ENCODE measurements at places on chromosomes 2 and 18.

GRCh38 chr18:59189008-59189407 is 30.9 kb upstream of the GRP start:
- DNase-seq: no peak

GRCh38 chr2:10772201-10772867 is 40.3 kb downstream of the PDIA6 start:
- DNase-seq: no peak

- DNase-seq: no peak
Measured at GRCh38 chr2:121069434-121069969, 215.5 kb downstream of the TFCP2L1 start.

GRCh38 chr2:41725901-41726300 is 321.9 kb upstream of the PKDCC start:
- no peak for DNase-seq

DNA sequence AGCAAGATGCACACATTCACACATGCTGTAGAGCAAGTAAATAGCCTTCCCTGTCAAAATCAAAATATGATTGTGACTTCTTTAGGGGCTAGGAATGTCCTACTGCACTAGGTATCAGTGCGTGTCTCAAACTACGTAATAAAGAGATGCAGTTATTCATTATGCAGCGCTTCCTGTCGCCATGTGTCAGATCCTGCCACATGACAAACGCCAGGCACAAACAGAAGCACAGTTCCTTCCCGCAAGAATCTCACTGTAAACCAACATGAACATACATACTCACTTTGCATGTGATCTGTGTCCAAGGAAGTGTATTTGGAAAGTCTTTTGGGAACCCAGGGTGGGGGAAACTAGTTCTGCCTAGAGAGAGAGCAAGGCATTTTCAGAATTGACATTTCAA is 599.9 kb downstream of the RNF144A start:
- no peak for DNase-seq

GRCh38 chr2:38233231-38233983 is 143.7 kb downstream of the ATL2 start:
- DNase-seq: peak; percentile 58

GRCh38 chr2:97726261-97727064 is 13.1 kb downstream of the ZAP70 start:
- no peak for DNase-seq

DNA sequence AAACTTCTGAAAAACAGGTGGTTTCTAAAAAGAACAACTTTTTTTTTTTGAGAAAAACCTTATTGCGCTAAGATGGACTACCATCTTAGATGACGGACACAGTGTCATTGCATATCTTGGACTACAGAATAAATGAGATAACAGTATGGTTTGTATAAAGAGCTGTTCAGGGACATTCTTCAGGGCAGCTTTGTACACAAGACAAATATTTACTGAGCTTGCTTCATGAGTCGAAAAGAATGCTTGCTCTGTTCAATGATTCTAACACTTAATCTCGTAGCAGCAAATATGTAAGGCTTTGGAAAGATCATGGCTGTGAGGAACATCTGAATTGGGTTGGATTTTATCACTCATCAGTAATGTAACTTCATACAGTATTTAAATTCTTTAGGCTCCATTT is 282.5 kb upstream of the CWC22 start:
- no peak for DNase-seq

GRCh38 chr2:206627632-206628031 is 14.7 kb upstream of the FAM237A start:
- no peak for DNase-seq

GRCh38 chr2:12970861-12971260 is 254.1 kb downstream of the TRIB2 start:
- DNase-seq: peak; percentile 84

GRCh38 chr2:240685771-240686371 is 3.2 kb upstream of the AQP12B start:
- no peak for DNase-seq

DNA sequence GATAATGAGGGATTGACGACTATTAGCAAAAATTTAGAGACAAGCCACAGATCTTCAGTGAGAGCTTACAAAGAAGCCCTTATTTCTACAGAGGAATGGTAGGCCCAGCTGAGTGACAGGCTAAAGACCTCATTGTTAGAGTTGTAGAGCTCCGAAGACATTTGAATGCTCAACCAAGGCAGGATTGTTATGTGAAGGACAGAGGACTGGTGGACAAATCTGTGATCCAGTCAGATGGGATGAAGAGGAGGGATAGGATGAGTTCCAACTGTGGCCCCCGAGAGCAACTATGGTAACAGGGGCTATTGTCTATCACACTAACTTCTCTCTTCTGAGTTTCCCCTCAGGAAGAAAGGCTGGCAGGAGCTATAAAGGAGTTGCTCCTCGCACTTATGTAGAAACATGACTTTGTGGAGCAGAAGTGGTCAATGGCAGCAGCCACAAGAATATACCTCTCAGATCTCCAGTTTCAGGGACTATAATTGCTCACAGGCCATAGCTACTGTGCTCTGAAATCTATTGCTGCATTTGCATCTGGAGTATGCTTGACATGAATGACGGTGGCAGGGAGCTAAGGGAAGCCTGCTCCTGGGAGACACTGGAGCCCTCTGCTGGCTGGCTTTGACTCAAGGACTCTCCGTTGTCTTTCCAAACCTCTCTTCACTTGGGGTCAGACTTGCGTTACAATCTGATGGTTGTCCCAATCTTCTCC is 50.3 kb upstream of the GREB1L start:
- peak; percentile 72 for DNase-seq

DNA sequence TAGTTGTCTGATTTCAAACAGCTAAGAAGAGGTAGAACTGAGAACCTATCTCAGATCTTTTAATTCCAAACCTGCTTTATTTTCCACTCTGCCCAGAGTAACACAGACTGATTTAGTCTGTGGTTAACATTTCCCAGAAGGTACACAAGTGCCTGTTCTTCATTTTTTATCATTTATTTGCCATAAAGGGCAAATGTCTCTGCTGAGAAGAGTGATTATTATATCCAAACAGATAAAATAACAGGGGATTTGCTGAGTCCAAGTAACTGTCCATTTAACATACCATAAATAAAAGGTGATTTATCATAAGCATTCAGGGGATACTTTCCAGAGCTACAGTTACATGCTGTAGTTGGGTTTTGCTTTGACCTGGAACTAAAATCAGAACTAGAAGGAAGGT is 617.7 kb downstream of the MBD2 start:
- no peak for DNase-seq
